Camera-type eye (tissue), 1 donor: ENCODE measurements at places on chromosomes 11 and 22. TPM values are rescaled to one million over a fixed set of nuclear protein-coding genes. Genes with fewer than 3 reads are reported as not detected.

CD248 gene
- 37.8 TPM for total RNA-seq

TRIM34 gene
- total RNA-seq, result 5.4 TPM

APOBEC3G gene
- total RNA-seq, result 6.5 TPM

OR10D3 gene
- not detected for total RNA-seq

ELFN2 gene
- total RNA-seq, result 7.0 TPM

TXN2 gene
- total RNA-seq, result 21.8 TPM
